Stimulated activated CD4-positive, alpha-beta T cell treated with anti-CD3 and anti-CD28 coated beads, TNF-alpha, amount 100 ng/mL, for 48 hours (primary cell): ENCODE measurements at places on chromosomes 2 and 18.

GRCh38 chr18:8890957-8891464 lies 185.7 kb downstream of the MTCL1 start:
- DNase-seq = no peak

DNA sequence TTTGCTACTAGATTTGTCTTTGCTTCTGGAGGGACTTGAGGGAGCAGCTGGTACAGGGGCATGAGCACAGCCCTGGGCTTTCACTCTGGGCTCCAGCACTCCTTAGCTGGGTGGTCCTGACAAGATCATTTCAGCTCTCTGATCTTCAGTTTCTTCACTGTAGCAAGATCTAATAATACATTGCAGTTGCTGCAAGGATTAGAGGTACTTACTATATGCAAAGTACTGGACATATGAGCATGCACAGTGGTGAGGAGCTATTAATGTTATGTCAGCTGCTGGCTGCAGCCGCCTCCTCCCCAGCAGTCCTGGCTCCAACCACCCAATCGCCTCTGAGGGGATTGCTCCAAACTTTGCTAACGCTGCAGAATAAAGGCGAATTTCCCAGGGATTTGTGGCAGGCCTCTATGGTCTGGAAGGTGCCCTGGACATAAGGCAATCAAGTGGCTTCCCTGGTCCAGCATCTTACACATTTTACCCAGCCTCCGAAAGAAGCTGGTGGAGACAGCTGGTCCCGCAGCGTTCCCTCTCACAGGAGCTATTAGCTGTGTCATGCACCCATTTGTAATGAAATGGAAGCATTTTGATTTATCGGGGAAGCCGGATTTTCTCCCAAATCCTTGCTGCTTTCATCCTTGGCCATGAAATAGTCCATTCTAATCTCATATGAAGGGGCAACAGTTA lies 96.7 kb downstream of the RHOB start:
- no peak for DNase-seq

- DNase-seq = no peak
Measured at GRCh38 chr2:189109921-189110397, 69.6 kb downstream of the COL5A2 start.

DNA sequence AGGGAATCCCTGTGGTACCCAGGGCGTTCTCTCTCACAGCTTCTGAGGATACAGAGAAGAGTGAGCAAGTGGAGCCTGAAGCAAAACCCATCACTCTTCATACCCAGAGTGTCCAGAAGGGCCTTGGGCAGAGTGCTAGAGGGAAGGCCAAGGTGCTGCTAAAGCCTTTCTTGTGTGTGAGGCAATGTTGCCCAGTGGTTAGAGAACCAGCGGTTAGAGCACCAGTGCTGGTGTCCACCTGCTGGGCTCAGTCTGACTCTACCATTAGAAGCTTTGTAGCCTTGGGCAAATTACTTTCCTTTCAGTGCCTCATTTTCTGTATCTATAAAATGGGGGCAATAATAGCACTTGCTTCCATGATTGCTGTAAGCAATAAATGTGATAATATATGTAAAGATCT lies 210.5 kb upstream of the SKOR2 start:
- no peak for DNase-seq

- DNase-seq = no peak
Measured at GRCh38 chr2:223811757-223812156, 25.6 kb downstream of the AP1S3 start.

- no peak for DNase-seq
Measured at GRCh38 chr2:219186754-219187456, 8.8 kb downstream of the RETREG2 start.

DNA sequence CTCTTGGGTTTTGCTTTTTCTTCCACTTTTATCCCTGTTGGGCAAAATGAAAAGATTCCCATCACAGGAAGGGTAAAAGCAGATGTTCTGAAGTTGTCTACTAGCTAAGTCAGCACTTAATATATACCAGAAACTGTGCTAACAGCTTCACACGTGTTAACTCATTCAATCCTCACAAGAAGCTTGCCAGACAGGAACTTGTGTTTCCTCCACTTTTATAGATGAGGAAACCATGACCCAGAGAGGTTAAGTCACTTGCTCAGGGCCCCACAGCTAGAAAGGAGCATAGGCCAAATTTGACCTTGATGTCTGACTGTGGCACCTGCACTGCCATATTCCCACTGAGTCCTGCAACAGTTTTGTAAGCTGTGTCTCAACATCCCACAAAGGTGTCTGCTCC lies 76.8 kb upstream of the EPC2 start:
- no peak for DNase-seq

DNA sequence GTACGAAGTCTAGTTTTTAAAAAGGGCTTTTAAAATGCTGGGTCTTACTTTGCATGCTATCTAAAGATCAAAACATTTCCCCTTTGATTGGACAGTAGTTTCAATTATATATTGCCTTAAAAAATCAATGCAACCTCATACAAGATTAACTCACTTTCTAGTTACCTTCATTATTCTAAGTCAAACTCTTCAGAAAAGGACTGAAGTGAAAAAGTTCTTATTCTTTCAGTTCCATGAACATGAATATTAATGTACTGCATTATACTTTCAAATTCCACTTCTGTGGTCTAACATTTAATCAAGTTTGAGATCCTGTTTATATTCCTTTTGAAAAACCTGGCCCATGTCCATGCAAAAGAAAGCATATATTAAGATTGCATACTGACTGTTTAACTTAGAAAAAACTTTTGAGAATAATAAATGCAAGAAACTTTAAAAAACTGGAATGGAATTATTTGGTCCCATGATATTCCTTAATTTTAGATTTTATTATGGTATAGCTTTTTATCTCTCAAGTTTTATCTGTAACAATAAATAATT lies 11.2 kb upstream of the ENOSF1 start:
- DNase-seq = no peak

DNA sequence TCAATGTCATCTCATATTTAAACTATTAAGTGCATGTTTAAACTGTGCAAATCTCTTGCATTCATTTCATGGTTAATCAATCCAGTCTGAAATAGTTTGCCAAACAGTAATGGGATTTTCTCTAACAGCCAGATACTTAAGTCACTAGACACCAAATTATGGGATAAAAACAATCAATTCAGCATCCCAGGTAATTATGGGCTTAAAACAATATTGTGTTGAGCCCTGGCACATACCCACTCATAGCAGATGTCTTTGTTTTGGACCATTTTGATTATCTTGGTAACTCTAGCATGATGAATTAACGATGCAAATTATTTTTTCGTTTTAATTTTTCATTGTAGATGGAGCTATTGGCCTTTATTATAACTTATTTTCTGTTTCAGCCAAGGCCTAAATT lies 118.5 kb upstream of the CD302 start:
- no peak for DNase-seq

GRCh38 chr2:25374827-25375226 lies 33.1 kb upstream of the DNMT3A start:
- no peak for DNase-seq

- no peak for DNase-seq
Measured at GRCh38 chr2:55224761-55225261, 7.3 kb downstream of the CLHC1 start.

DNA sequence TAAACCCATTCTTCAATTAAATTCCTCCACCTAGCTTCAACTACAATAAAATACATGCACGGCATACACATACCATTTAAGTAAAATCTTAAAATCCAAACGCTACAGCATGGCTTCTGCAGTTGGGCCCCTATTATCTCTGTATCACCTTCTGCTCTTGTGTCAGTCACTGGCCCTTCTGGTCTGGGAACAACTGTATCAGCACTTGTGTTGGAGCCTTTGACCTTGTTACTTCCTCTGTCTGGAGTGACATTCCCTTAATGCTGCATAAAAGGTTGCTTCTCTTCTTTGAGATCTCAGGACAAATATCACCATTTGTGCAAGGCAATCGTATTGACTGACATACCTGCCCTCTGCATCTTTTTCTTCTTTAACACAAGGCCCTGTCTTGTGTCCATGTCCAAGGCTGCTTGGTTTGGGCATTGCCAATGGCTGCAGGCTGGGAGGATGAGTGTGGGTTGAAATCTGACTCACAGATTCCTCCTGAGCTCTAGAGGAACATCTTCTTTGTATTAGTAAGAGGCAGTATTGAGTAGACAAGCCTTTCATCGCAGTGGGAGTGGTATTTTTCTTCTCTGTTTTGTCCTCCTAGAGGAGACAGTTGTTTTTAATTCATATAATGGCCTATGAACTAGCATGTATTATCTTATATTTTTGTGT lies 267.8 kb upstream of the TRIB2 start:
- DNase-seq = no peak

GRCh38 chr2:123366239-123366837 lies 658.7 kb upstream of the CNTNAP5 start:
- DNase-seq = no peak

DNA sequence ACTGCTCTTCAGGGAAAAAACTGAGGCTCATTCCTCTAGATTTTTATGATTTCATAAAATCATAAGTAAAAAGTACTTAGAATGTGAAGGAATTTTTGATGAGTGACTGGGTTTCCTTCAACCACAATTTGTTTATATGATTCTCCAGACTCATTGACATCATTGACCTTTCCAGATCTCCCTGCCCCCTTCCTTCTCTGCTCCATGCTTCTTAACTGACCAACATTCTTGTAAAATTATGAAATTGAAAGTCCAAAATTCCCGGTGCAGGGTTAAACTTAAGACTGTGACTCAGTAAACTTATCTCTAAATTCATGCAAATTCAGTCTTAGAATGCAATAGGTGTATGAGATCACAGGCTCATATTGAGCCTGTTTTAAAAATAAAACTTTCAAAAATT lies 648.9 kb downstream of the TDRD15 start:
- DNase-seq = no peak

DNA sequence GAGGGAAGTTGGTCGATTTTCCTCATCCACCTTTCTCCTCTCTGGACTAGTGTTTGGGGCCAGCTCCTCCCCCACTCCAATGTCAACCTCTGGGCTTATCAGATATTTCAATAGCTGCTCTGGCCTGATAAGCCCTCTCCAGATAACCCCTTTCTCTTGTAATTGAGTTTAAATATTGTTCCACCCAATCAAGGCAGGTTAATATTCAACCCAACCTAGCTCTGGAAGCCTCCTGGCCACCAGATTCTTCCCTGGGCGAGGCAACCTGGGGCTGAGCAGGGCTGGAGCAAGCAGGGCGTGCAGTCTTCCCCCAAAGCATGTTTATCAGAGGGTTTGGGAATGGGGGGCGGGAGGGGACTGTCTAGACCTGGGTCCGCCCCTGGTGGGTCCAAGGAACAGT lies 73.8 kb downstream of the TFCP2L1 start:
- no peak for DNase-seq

- DNase-seq = no peak
Measured at GRCh38 chr2:219658874-219659273, 31.4 kb downstream of the SLC4A3 start.

DNA sequence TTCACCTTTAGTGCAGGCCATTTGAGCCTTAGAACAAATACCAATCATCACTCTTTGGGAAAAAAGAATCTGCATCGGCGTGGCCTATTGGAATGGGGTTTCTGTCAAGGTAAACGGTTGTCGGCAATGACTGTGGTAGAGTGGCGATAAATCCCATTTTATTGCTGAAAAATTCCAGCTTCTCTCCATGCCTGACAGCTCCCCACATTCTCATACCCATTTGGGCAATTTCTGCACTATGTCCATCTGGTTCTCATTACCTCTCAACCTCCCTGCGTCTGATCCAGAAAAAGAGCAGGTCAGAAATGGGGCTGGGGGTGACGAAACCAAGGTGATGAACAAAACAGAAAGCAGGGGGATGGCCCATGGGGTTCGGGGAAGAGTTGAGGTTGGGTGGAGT lies 254.0 kb downstream of the MEIS1 start:
- DNase-seq = no peak

GRCh38 chr2:214217599-214217998 lies 193.3 kb upstream of the VWC2L start:
- no peak for DNase-seq

- DNase-seq = no peak
Measured at GRCh38 chr2:11154016-11154922, 998 bp upstream of the SLC66A3 start.

DNA sequence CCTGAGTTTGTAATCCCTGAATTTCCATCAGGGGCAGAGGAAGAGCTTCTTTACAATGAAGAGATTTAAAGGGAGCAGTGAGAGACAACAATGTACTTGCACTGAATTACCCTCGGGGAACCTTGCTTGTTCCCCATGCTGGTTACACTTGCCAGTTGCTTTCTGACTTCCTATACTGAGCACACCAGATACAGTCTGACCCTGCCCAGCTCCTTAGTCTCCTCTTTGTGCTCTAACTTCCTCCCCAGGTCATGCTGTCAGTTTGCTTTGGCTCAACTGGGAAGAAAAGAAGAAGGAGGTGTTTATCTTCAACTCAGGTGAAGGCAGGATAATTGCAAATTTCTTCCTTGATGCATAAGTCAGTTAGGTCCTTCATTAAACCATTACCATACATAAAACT lies 658.4 kb downstream of the NYAP2 start:
- DNase-seq = no peak
